ENCODE measurements at places on chromosomes 11 and 22.

DNA sequence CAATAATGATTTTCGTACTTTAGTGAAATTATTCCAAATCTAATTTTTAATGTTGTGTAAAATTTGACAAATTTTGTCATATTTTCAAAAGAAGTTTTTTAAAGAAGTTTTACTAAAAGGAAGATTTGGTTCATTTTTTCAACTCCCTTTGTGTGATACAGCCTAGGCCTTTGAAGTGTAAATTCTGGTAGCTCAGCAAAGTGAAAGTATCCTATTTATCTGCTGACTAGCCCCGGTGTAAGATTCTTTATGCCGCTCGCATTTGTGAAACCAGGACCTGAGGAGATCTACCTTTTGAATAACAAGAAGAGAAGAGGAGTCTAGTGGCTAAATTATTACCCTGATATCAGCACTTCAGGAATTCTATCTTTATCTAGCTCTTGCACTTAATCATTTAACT lies 177.4 kb downstream of the JRKL start:
- DNase-seq, result no peak

GRCh38 chr11:74806267-74806666 lies 57.6 kb downstream of the RNF169 start:
- no peak for DNase-seq

DNA sequence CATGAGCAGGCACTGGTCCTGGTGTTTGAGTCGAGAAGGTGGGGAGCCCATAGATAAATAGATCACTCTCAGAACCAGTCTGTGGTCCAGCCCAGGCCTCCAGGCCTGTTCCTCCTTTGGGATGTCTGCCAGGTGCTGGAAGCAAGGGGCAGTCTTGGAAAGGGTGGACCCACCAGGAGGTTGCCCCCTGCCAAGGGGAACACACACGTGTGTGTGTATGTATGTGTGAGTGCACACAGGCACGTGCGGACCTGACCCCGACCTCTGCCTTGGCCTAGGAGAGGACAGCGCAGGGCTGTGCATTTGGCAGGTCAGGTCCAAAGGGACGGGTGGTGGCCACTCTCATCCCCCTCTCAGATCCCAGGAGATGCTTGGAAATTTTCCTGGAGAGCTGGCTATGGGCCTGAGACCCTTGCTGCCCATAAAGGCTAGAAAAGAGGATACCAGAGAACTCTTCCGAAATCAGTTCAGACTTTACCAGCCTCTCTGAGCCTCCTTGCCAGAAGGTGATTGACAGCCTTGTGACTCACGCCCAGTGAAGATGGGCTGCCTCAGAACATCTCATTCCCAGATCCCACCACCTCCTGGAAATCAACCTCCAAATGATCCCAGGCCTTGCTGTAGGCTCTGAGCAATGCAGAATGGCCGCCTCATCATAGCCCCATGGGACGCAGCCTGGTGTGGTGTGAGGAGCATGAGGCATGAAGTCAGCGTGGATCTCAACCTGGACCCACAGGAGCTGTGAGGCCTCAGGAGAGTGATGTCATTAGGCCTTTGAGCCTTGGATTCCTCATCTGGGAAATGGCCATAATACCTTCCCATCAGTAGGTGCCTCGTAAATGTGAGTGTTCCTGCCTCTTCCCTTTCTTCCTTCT lies 24.0 kb upstream of the CREB3L1 start:
- no peak for DNase-seq

- DNase-seq, result no peak
Observed at GRCh38 chr11:520428-521176, 13.6 kb upstream of the RNH1 start.

DNA sequence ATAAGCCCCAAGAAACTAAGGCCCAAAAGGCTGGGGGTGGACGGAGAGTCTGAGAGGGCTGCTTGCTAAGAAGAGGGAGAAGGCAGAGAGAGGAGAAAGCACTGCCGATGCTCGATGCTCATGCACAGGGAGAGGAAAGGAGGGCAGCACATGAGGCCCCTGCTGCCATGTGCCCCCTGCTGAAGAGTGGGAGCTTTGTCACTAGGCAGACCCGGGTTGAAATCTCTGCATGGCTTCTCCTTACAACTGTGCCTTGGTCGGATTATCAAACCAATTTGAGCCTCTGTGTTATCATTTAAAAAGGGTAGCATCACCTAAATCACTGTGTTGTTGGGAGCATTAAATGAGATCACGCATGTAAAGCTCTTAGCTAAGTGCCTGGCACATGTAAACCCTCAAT lies 330.5 kb downstream of the NXPE2 start:
- DNase-seq, result no peak

- no peak for DNase-seq
Observed at GRCh38 chr11:123413636-123414035, 16.4 kb upstream of the GRAMD1B start.

DNA sequence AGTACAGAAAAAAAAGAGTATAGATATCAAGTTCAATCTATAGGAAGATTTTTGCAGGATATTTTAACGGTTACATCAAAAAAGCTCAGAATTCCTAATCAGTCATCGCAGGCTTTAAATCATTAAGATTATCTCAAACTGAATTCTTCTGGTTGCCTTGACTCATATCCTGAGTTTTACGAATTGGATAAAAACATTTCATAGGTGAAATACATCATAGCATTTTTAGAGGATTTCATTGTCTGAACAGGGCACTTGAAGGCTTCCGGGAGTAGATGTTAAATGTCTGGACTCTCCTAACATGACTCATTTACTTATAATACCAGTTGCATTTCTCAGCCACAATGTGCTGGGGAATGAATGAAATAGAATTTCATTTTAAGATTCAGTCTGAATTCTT lies 2216.6 kb upstream of the RAG2 start:
- DNase-seq, result no peak

- DNase-seq, result no peak
Observed at GRCh38 chr11:61828629-61829407, 718 bp downstream of the FADS2 start.

DNA sequence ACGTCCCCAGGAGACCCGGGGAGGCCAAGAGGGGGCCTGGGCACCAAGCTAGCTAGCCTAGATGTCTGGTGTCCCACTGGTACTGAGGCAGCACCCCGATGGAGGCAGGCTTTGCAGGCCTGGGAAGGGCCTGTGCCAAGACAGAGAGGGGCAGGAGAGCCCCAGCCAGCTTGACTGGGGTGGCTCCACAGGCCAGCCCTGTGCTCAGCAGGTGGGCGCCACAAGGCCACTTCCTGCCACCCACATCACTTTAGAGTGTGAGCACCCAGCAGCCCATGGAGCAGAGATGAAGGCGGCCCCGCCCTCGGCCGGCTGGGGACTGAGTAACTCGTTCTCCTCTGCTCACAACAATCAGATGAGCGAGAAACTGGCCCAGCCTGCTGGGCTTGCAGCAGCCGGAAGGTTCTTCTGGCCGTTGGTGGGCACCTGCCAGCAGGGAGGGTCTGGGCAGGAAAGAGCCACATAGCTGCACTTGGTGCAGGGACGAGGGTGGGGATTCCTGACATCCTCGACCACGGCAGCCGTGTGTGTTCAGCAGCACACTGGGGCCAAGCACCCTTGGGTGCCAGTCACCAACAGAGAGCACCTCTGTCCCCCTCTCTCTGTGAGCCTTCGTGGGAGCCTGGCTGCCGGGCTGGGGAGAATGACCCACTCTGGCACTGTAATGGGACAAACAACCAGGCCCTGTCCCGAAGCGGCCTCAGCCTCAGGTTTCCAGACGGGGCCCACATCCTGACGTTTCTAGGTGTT lies 7.6 kb downstream of the OSBPL5 start:
- DNase-seq, result peak; percentile 50

DNA sequence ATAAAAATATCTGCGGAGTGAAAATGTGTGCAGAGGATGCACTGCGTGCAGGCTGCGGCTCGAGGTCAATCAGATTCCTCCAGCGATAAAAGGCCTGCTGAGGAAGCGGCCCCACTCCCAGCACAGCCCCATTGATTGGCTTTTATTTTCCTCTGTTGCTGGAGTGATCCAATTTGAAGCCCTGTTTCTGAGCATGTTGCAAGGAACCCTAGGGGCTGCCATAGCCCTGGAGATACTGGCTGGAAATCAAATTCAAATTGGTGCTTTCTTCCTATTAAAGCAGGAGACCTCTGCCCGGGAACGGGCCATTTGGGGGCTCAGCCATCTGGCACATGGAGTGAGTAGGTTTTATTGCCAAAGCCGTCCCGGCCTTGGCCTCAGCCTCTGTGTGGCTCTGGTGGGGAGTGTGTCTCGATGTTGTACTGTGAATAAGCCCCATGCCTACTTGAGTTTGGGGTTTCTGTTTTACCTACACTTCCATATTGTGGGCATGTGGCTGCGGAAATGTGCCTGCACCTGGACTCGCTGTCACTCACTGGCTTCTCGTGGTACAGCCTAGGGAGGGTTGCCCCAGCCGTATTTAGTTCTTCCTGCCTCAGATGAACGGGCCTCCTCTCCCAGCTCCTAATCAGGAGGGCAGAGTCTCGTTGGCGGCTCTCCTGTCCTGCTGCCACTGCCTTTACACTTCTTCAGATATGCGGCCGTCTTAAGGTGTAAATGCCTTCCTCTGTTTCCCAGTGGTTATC lies 25.6 kb downstream of the PARVB start:
- no peak for DNase-seq

GRCh38 chr11:35590412-35590811 lies 27.8 kb upstream of the FJX1 start:
- DNase-seq, result no peak

GRCh38 chr11:111633248-111633647 lies 31.0 kb downstream of the SIK2 start:
- no peak for DNase-seq

GRCh38 chr11:96339706-96340554 lies 3.1 kb downstream of the MAML2 start:
- peak; percentile 50 for DNase-seq

GRCh38 chr11:99422581-99423427 lies 402.1 kb downstream of the CNTN5 start:
- no peak for DNase-seq

GRCh38 chr22:44386386-44387035 lies 73.8 kb upstream of the SHISAL1 start:
- peak; percentile 22 for DNase-seq

DNA sequence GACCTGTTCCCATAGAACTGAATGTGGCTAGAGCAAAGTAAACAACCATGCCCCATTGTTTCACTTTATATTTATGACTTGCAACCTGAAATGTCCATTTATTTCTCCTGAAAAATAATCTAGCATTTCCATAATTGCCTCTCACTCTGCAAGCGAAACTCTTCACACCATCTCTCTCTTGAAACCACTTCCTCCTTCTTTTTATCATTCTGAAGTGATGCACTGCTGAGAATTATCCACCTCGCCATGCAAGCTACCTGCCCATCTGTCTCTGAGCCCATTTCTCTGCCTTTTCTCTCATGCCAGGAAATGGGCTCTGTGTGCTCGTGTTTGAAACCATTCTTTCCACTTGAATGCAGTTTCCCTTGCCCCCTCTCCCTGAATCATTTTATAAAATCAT lies 13.5 kb downstream of the MRGPRX3 start:
- DNase-seq, result no peak

GRCh38 chr11:10588904-10589303 lies 20.4 kb upstream of the LYVE1 start:
- DNase-seq, result no peak

DNA sequence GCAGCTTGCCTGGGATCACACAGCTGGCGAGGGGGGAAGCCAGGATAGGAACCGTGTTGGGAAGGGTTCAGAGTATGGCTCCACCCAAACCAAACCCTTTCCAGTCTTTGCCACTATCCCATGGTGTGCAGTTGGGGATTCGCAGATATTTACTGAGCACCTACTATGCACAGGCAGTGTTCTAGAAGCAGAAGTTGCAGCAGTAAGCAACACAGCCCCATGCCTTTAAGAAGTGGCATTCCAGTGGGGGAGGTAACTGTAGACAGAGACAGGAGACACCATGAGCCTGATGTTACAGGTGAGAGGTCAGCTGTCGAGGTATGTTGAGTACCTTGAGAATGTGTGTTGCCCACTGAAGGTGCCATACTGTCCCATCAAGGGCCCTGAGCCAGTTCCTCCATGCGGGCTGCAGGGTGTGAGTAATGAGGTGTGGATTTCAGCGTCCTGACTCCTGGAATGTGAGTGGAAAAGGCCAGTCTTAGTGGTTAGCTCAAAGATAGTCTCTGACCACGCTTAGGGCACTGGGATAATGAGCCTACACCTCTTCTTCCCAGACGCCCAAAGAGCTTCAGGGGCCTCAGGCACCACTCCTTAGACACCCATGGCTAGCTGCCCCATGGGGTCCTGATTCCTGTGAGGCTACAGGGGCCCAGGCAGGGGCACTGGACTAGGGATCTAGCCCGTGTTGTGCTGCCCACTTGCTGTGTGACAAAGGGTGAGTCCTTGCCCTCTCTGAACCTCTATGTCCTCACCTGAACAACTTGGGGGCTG lies 71.8 kb upstream of the TP53I11 start:
- no peak for DNase-seq

GRCh38 chr11:129041611-129042018 lies 98.9 kb upstream of the TP53AIP1 start:
- no peak for DNase-seq

GRCh38 chr11:125165843-125166763 lies 1.6 kb downstream of the PKNOX2 start:
- DNase-seq, result no peak

DNA sequence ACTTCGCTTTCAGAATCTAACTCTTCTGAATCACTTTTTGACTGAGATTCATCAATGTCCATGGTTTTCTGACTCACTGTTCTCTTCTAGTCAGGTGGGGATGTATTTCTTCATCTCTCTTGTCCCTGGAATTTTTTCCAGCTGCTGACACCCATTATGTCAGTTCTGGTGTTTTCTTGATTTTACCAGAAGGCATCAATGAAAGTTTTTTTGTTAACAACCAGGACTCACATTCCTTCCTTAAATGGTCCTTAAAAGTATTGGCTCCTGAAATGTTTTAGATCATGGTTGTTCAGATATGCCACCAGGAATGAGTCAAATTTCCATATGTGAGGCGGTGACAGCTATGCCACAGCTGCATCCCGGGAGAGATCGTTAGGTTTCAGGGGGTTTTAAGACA lies 12.9 kb downstream of the MICAL2 start:
- DNase-seq, result no peak

GRCh38 chr11:15006139-15006759 lies 34.1 kb upstream of the CALCA start:
- DNase-seq, result no peak

GRCh38 chr22:22446517-22446916 lies 62.0 kb downstream of the ZNF280B start:
- DNase-seq, result no peak

DNA sequence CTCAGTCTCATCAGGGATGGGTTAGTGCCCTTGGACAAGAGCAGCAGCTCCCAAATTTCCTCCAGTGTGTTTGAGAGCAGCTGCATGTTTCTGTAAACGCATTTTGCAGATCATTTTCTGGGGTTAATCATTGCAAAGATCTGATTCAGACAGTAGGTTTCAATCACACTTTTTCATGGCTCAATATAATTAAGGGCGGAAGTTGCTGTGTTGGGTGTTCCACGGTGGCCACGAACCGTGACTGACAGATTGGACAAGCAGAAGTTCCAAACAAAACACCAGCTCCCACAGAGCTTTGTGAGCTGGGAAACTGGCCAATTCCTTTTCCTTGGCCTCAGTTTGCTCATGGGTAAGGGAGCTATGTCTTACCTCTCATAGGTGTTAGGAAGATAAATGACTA lies 8.4 kb upstream of the RASSF10 start:
- no peak for DNase-seq

GRCh38 chr11:128039140-128040021 lies 548.0 kb downstream of the ETS1 start:
- peak; percentile 80 for DNase-seq

Data from mucosa of descending colon (tissue), 3 donors.